Stimulated activated CD4-positive, alpha-beta T cell treated with anti-CD3 and anti-CD28 coated beads, Interleukin-1b, Interleukin-23, amount 100 ng/mL, for 1 hour (primary cell): ENCODE measurements at places on chromosomes 13 and 19.

DNA sequence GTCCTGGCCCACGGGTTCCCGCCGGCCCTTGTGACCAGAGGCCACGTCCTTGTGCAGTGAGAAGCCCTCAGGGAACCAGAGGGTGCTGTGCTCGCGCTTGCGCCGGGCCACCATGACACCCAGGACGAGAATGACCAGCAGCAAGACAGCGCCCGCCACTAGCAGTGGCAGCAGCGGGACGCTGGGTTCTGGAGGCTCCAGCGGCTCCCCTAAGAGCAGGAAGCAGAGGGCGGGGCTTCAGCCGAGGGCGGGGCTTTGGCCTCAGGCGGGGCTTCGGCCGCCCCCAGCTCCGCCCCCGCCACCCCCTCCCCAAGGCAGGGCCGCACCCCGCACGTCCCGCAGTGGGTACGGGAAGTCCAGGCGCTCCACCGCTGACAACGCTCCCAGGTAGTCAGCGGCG, 30.4 kb downstream of the NOTCH3 start:
- no peak for DNase-seq

DNA sequence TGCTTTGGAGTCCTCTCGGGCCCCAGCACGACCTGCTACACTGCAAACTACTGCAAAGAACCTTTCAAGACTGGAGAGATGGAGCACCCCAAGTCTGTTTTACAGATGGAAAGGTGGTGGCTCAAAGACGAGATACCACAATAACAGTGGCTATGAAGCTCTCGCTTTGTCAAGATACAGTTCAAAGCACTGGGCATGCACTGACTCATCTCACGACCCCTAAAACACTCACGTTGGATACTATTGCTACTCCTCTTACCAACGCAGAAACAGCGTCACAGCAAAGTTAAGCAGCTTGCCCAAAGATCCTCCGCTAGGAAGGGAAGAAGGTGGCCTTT, 24.0 kb upstream of the LAIR1 start:
- no peak for DNase-seq

- no peak for DNase-seq
Measured at GRCh38 chr13:31910633-31911032, 120.9 kb upstream of the FRY start.

GRCh38 chr13:95050800-95051615, 250.2 kb downstream of the ABCC4 start:
- DNase-seq = no peak

DNA sequence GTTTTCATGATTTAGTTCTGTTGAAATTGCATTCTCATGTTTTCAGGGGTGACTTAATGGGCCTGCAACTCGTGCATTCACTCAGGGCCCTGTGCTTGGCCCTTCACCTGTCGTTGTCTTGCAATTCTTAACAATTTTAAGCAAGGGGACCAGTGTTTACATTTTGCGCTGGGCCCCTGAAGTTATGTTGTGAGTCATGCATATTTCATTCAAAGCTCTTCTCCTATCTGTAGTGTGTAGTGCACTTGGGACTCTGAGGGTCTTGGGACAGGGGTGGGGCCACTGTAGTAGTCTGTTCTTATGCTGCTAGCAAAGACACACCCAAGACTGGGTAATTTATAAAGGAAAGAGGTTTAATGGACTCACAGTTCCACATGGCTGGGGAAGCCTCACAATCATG, 211.2 kb upstream of the RXFP2 start:
- DNase-seq = no peak

- DNase-seq = no peak
Measured at GRCh38 chr13:90686442-90686841, 661.0 kb upstream of the MIR17HG start.

DNA sequence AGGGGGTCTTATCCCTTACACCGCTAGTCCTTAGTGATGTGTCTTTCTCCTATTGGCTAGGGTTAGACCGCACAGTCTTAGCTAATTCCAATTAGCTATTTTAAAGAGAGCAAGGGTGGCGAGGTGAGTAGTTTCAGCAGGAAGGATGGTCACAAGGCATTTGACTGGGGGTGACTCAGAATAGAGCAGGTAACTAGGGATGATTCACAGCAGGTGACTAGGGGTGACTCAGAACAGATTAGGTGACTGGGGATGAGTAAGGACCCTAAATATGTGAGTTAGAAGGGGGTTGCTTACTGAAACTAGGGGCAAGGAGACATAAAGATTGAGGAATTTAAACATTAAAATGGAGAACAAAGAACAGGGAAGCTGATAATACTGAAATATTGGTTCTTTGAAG, 64.3 kb downstream of the ZNF66 start:
- DNase-seq = no peak

GRCh38 chr13:40528881-40529280, 137.6 kb downstream of the FOXO1 start:
- no peak for DNase-seq

GRCh38 chr19:34603003-34603402, 74.0 kb downstream of the SCGB2B2 start:
- no peak for DNase-seq

DNA sequence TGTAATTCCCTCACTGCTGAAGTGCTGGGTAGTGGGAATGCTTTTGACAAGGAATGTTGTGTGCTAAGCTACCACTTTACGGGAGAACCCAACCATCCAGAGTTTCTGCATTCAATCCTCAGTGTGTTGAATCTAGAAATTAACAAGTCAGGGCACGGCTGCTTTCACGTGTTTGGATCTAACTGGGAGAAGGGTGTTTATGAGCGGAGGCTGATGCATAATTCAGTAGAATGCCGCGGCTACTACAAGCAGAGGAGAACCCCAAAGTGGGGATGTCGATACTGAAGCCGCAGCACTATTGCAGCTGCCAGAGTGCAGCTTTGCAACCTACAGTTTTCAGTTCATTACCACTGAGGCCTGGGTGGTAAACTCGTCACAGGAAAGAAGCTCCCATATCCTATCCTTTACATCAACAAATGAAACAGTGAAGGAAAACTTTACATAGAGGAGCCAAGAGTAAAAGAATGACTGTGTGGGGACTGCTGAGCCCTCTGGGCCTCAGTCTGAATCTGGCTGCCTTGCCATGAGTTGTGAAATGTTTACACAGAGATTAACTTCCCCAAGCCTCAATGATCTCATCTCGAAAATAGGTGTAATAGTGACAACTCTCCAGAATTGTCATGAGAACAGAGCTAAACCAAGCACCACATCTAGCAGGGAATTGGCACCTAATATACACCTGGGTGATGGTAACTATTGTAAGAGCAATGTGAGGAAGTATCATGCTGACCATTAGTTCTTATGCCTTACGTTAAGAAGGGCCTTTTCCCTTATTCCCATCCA, 531.7 kb downstream of the MYO16 start:
- no peak for DNase-seq

- DNase-seq = no peak
Measured at GRCh38 chr19:1248139-1248785, at the start of gene MIDN. Gene MIDN, plus strand, starts transcription at chr19:1248583. Its CDS starts 1,714 bp downstream, at chr19:1250297.

DNA sequence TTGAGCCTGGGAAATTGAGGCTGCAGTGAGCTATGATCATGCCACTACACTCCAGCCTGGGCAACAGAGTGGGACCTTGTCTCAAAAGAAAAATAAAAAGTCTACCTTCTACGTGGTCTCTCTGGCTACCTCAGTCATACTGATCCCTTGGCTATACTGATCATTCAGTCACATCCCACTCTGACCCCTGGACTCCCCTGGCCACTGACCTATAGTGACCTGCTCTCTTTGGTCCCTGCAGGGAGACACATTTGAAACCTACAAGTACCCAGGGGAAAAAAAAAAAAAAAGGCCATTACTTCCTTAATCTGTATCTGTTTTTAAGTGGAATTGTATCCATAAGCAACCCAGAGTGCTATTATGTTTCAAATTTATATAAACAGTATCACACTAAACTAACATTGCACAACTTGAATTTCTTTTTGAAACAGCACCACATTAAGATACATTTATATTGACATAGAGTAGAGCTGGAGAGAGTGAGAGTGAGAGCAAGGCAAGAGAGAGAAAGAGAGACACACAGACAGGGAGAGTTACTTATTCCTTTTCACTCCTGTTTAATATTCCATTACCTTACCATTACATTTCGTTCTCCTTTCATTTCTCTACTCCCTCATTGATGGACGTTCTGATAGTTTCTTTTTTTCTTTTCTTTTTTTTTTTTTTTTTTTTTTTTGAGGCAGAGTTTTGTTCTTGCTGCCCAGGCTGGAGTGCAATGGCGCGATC, 23.7 kb upstream of the CERS4 start:
- no peak for DNase-seq

- no peak for DNase-seq
Measured at GRCh38 chr19:46536391-46536790, 40.7 kb upstream of the PNMA8B start.

- no peak for DNase-seq
Measured at GRCh38 chr13:35808846-35809245, 322.3 kb downstream of the DCLK1 start.

GRCh38 chr13:31452525-31452924, 252.8 kb downstream of the B3GLCT start:
- DNase-seq = no peak

DNA sequence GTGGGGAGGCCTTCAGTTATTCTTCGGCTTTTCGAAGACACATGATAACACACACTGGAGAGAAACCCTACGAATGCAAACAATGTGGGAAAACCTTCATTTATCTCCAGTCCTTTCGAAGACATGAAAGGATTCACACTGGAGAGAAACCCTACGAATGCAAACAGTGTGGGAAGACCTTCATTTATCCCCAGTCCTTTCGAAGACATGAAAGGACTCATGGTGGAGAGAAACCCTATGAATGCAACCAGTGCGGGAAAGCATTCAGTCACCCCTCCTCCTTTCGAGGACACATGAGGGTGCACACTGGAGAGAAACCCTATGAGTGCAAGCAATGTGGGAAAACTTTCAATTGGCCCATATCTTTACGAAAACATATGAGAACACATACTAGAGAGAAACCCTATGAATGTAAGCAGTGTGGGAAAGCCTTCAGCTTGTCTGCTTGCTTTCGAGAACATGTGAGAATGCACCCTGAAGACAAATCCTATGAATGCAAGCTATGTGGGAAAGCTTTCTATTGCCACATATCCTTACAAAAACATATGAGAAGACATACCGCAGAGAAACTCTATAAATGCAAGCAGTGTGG, 11.8 kb downstream of the ZNF555 start:
- no peak for DNase-seq

GRCh38 chr13:102312841-102313240, 89.0 kb downstream of the FGF14 start:
- no peak for DNase-seq

DNA sequence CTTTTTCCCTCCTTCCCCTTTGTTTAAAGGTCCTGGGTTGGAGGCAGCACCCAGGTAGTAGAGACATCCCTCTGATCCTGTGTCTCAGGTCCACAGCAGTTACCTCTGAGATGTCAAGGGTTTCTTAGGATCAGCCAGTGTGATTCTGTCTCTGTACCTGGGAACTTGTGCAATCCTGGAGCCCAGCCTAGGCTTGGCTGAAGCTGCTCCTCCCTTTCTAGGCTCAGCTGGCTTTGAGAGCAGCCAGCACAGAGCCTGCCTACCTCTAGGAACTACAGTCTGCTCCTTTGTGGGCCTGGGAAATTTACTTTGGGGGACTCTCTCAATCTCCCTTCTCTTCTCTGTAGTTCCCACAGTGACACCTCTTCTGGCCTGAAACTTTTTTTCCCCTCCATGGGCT, 171.6 kb downstream of the MTUS2 start:
- no peak for DNase-seq

DNA sequence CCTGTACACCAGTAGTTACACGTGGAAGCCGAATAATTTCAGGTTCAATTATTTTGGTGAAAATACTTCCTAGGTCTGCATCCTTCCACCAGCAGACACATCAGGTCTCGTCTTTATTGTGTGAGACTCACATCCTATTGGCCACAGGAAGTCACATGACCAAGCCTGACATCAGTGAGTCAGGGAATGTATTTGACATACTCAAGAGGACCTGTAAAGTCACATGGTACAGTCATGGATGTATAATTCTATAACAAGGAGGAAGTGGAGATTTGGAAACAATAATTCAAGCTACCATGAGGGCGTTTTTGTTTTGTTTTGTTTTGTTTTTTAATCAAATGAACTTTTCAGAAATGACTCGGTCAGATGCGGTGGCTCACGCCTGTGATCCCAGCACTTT, 9.3 kb upstream of the HIF3A start:
- DNase-seq = no peak

DNA sequence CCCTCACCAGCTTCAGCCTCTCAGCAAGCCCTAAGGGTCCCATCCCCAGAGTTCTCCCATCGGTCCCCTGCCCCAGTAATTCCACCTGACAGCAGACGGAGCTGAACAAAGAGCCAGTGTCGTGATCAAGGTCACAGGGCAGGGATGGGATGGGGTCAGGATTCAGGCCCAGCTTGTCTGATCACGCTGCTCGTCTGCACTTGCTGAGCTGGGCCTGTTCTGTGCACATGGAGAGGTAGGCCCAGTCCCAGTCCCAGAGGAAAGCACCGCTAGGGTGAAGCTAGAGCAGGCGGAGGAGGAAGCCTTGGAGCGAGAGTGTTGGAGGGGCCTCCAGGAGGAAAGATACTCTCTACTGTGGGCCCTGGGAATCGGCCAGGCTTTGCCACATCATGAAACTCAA, 7.1 kb upstream of the RBM42 start:
- DNase-seq = no peak

- DNase-seq = no peak
Measured at GRCh38 chr13:106344342-106344741, 191.1 kb downstream of the EFNB2 start.

DNA sequence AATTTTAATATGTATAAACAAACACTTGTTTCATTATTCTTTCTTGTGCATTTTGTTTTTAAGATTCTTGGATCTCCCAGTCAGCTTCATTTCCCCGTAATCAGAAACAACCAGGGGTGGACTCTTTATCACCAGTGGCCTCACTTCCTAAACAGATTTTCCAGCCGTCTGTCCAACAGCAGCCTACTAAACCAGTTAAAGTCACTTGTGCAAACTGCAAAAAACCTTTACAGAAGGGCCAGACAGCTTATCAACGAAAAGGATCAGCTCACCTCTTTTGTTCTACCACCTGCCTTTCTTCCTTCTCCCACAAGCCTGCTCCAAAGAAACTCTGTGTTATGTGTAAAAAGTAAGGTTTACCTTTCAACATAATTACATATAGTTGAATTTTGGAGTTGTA, 44.3 kb downstream of the ZMYM2 start:
- no peak for DNase-seq

DNA sequence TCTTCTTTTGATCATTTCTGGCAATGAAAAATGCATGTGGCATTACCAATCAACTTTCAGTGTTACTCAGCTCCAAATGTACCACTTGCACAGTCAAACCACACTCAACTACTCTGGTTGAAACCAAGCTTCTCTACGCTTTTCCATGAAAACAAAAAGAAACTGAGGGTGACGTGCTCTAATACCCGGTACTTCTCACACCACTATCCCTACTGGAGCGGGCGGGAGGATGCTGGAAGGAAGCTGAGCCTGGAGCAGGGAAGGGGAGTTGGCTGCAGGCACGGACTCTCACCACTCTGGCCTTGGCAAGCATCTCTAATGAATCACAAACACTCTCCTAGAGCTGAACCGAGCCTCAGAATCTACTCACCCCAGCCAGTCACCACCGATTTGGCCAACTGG, 48.2 kb downstream of the STK24 start:
- DNase-seq = no peak

- DNase-seq = peak; percentile 97
Measured at GRCh38 chr19:46634045-46634655, 1.9 kb downstream of the GNG8 start.

- no peak for DNase-seq
Measured at GRCh38 chr13:112143753-112144615, 77.0 kb downstream of the SOX1 start.
